ENCODE measurements at places on chromosomes 12 and 14.

- DNase-seq: no peak
Observed at GRCh38 chr12:117980616-117981015, 11.8 kb upstream of the KSR2 start.

- DNase-seq: no peak
Observed at GRCh38 chr14:103696466-103697071, 18.7 kb downstream of the XRCC3 start.

DNA sequence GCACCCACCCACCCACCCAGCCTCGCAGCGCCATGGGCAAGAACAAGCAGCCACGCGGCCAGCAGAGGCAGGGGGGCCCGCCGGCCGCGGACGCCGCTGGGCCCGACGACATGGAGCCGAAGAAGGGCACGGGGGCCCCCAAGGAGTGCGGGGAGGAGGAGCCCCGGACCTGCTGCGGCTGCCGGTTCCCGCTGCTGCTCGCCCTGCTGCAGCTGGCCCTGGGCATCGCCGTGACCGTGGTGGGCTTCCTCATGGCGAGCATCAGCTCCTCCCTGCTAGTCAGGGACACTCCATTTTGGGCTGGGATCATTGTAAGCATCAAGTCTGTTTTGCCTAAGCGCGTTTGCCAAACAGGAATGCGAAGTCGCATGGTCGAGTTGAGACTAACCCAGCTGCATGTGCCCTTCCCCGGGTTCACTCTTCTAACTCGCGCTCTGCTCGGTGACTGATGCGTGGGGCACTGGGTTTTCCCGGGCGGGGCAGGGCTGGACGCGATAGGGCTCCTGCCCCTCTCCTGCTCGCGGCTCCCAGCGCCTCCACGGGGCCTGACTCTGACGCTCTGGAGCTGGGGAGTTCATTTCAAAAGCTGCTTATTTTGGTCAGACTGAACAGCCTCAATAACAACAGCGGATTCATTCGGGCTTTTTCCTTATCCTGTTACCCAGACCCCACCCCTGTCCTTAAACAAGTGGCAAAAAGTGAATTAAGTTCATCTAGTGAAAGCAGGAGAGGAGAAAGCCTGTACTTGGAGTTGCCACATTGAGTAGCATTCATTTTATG lies 458 bp downstream of the SSPN start:
- DNase-seq: peak; percentile 61

- DNase-seq: no peak
Observed at GRCh38 chr12:110262442-110263388, 18.3 kb upstream of the ATP2A2 start.

DNA sequence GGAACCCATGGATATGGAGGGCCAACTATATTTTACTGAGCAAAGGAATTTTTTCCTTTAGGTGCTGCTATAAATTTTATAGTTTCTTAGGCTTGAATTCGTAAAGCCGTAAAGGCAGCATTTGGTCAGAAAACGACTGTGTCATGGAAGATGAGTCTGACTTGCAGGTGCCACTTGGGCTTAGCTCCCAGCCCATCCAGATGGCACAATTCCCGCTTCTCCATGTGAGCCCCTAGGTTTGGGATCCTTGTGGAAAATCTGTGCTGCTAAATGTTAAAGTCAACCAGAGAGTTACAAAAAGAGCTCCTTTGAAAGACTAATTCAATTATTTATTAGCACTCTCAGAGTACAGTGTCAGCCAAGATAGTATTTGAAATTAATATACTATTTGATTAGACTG lies 120.1 kb upstream of the NPAS3 start:
- no peak for DNase-seq

DNA sequence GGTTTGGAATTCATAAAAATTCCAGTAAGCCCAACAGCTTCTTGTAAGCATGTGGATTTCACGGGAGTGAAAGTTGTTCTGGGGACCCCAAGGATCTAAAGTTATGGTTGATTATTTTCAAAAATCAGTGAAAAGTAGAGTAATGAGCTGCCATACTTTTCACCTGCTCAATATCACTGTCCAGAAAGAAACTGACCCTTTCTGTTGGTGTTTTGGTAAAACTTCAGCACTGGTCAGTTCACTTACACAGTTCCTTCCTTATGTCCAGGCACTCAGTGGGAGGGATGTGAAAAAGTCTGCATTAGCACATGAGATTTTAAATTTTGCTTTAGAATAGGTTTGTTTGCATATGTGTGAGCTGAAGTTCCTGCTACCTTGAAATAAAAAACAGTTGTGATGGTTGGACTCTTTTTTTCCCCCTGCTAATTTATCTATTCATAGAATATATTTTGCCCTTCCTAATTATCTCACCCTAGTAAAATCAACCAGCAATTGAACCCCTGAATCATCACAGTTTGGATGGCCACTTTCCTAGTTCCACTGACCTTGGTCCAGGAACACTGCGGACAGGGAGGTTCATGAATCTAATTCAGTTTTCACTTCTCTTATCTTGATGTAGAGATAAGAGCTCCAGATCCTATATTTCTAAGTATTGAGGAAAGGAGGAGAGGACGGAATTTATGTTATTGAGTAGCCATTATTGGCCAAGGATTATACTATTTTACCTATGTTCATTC lies 25.8 kb downstream of the CFL2 start:
- DNase-seq: no peak
